Osteocyte (in vitro differentiated cells): ENCODE measurements at places on chromosomes 1 and 21.
A peak's percentile ranks its signal among the peaks of the same experiment; 100 is the strongest.

GRCh38 chr21:39511102-39511501 is 59.3 kb downstream of the SH3BGR start:
- H3K4me3 ChIP-seq = no peak overlapping the region
- no peak for DNase-seq
- H3K27ac ChIP-seq = no peak overlapping the region
- no peaks in the 10 kb centered on the region for H3K36me3 ChIP-seq
- peaks cover 18% of the 10 kb centered on the region for H3K27me3 ChIP-seq
- H3K4me1 ChIP-seq = no peaks in the 10 kb centered on the region

- DNase-seq = no peak
- H3K27me3 ChIP-seq = peaks cover 42% of the 10 kb centered on the region
- H3K27ac ChIP-seq = no peak overlapping the region
- no peaks in the 10 kb centered on the region for H3K4me1 ChIP-seq
- no peak overlapping the region for H3K4me3 ChIP-seq
These were observed 267.3 kb upstream of the DUSP10 start for GRCh38 chr1:222009105-222009730.

- H3K4me3 ChIP-seq = no peak overlapping the region
- H3K36me3 ChIP-seq = no peaks in the 10 kb centered on the region
- no peak overlapping the region for H3K27ac ChIP-seq
- H3K4me1 ChIP-seq = no peaks in the 10 kb centered on the region
These were observed 14.7 kb upstream of the SPRR5 start for GRCh38 chr1:152932170-152932811.

GRCh38 chr1:210697185-210697584 is 368.5 kb downstream of the HHAT start:
- no peaks in the 10 kb centered on the region for H3K4me1 ChIP-seq
- peaks cover 5% of the 10 kb centered on the region for H3K36me3 ChIP-seq
- no peaks in the 10 kb centered on the region for H3K27me3 ChIP-seq
- DNase-seq = no peak

DNA sequence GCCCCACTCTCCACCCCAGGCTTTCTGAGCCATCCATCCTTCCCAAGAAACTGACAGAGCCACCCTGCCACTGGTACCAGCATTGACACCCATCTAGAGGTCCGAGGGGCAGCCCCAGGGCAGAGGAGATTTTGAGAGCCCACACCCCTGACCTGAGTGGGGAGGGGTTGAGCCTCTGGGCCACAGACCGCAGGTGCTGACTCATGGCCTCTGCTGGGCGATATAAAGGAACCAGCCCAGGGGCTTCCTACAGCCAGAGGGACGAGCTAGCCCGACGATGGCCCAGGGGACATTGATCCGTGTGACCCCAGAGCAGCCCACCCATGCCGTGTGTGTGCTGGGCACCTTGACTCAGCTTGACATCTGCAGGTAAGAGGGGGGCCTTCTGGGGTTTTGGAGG is at the start of gene PADI4:
TSS of gene PADI4 (plus strand) at position 252 of the 400 bp plus-strand sequence. CDS start at position 278, 26 bp downstream.
- H3K4me3 ChIP-seq = no peak within 1 kb of the TSS
- DNase-seq = no peak
- H3K36me3 ChIP-seq = peaks cover under 1% of the 10 kb centered on the region
- H3K27ac ChIP-seq = no peak within 1 kb of the TSS
- peaks cover 2% of the 10 kb centered on the region for H3K27me3 ChIP-seq

DNA sequence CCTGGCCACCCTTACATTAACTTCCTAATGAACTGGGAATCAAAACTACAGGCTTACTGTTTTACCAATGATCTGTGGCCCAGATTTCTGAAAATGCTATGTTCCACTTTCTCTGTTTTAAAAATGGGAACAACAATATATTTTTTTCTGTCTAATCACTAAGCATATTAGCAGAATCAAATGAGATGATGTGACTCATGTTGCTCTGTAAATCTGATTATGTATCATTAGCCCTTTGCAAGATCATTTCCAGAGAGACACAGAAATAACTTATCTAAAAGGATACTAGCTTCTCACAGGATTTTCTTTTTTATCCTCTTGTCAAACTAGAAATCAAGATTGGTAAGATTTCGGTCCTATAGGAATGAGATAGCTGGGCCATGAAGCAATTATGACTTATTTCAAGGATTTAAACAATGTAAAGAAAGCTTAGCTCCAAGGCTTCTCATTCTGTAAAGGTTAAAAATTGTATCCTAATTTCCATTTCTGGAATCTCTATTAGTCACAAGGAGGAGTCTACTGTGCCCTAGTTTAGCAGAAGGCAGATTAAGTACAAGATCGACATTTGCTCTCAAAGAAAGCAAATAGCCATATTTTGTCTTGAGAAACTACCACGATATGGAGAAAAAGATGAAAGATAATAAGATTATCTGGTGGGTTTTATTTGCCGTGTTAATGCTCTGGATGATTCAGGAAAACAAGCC is 32.4 kb upstream of the CAMSAP2 start:
- no peaks in the 10 kb centered on the region for H3K27me3 ChIP-seq
- H3K36me3 ChIP-seq = no peaks in the 10 kb centered on the region
- H3K27ac ChIP-seq = no peak overlapping the region

DNA sequence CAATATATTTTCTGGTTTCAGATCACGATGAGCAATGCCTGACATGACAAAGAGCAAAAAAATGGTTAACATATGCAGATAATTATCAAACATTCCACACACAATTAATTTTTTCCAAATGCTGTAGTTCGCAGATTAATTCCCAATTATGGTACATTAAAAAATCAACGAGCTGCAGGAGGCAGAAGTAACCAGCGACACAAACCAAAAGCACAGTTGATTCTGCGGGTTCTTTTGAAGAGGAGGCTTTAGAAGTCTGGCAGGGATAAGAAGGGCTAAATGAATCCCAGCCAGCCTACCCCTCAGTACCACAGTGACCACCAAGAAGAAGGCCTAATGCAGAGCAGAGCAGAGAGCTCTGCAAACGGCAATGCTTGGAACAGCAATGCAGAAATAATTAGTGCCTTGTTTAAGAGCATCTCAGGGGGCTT is 17.0 kb upstream of the KNCN start:
- H3K27me3 ChIP-seq = no peaks in the 10 kb centered on the region
- no peak overlapping the region for H3K27ac ChIP-seq
- H3K4me1 ChIP-seq = no peaks in the 10 kb centered on the region
- DNase-seq = no peak

DNA sequence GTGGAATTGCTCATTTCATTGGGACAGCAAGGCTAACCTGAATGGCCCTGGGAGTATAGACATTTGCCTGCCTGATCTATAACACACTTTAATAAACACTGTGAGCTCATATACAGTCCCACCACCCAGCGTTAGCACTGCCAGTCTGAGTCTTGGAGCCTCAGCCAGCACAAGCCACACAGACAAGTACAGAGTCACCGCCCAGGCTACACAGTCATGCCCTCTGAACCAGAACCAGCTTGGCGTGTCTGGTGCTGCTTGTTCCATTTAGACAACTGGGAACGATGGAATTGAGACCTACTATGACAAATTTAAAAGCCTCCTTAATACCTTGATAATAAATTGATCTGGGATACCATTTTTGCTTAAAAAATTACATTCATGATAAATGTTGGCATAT is 31.6 kb downstream of the NID1 start:
- H3K4me1 ChIP-seq = peaks cover 21% of the 10 kb centered on the region
- DNase-seq = no peak
- H3K4me3 ChIP-seq = no peak overlapping the region
- no peak overlapping the region for H3K27ac ChIP-seq

GRCh38 chr1:203662360-203662759 is 35.7 kb downstream of the ATP2B4 start:
- DNase-seq = no peak
- H3K27me3 ChIP-seq = no peaks in the 10 kb centered on the region
- no peak overlapping the region for H3K4me3 ChIP-seq
- H3K4me1 ChIP-seq = peaks cover 29% of the 10 kb centered on the region

DNA sequence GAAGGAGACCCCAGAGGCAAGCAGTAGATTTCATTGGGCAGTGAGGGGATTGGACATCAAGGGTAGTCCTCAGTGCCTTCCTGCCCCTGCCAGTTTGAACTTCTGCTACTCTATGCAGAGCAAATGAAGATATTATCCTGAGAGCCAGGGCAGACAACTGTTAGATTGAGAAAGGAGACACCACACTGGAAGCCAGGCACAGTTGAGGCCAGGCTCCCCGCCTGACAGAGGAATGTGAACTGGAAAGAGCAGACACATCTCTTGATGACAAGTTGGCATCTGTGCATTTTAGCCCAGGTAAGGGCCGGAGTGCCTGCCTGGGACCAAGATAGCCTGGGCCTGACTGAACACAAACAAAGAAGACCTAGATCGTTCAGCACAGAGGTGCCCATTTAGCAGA is 16.0 kb downstream of the SH3BGR start:
- H3K27ac ChIP-seq = no peak overlapping the region
- H3K4me3 ChIP-seq = no peak overlapping the region
- no peaks in the 10 kb centered on the region for H3K4me1 ChIP-seq
- no peak for DNase-seq
- H3K27me3 ChIP-seq = peaks cover 19% of the 10 kb centered on the region
- H3K36me3 ChIP-seq = no peaks in the 10 kb centered on the region

DNA sequence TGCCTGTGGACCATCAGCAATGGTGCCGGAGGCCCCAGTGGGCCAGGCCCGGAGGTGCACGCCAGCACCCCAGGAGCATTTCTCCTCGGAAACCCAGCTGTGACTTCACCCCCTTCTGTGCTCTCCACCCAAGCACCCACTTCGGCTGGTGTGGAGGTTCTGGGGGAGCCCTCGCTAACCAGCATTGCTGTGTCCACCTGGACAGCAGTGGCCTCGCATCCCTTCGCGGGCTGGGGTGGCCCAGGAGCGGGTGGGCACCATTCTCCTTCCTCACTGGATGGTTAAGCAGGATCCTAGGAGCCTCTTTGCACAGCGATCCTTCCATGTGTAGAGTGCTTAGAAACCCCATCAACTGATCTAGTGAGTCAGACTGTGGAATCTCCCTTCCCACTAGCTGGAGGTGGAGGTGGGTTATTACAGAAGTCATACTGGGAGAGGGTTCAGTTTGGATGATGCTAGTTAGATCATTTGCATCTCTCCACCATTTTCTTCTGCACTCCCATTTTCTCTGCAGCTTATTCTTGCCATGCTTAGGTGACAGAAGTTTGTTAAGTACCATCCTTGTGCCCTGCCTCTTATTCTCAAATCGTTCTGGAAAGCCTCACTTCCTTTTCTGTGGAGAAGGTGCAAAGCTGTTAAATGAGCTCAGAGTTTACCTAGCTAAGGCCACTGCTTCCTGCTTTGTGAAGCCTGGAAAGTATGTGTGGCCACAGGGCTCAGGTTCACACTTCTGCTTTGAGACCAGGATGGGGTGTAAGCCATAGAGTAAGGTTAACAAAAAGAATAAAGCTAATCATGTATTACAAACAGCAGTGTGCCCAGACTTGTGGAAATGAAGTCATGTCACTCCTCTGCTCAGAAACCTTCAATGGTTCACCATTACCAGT is 32.3 kb downstream of the TBX19 start:
- no peaks in the 10 kb centered on the region for H3K27me3 ChIP-seq
- no peak overlapping the region for H3K4me3 ChIP-seq
- no peak for DNase-seq
- H3K27ac ChIP-seq = no peak overlapping the region
- no peaks in the 10 kb centered on the region for H3K4me1 ChIP-seq

- H3K27ac ChIP-seq = no peak overlapping the region
- H3K4me3 ChIP-seq = no peak overlapping the region
- no peak for DNase-seq
These were observed 11.6 kb upstream of the LRRC53 start for GRCh38 chr1:74523873-74524480.

- H3K36me3 ChIP-seq = peaks cover 23% of the 10 kb centered on the region
- peaks cover 5% of the 10 kb centered on the region for H3K4me1 ChIP-seq
- DNase-seq = peak; percentile 91
- no peaks in the 10 kb centered on the region for H3K27me3 ChIP-seq
These were observed at the start of gene DNAH14 for GRCh38 chr1:224929335-224930237. Gene DNAH14 (plus strand): TSS chr1:224929675. CDS start chr1:224952703, 23,028 bp downstream.

DNA sequence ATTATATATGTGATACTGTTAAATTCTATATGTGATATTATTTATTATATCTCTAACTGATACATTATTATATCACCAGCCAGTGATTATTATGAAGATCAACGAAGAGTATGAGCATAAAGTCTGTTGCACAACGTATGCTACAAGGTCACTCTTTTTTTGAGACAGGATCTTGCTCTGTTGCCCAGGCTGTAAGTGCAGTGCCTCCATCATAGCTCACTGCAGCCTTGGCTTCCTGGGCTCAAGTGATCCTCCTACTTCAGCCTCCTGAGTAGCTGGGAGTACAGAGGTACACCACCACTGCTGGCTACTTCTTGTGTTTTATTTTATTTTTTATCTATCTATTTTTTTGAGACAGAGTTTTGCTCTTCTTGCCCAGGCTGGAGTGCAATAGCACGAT is 14.0 kb upstream of the EPHB2 start:
- no peak overlapping the region for H3K4me3 ChIP-seq
- DNase-seq = no peak
- H3K27me3 ChIP-seq = peaks cover 3% of the 10 kb centered on the region
- H3K27ac ChIP-seq = no peak overlapping the region

DNA sequence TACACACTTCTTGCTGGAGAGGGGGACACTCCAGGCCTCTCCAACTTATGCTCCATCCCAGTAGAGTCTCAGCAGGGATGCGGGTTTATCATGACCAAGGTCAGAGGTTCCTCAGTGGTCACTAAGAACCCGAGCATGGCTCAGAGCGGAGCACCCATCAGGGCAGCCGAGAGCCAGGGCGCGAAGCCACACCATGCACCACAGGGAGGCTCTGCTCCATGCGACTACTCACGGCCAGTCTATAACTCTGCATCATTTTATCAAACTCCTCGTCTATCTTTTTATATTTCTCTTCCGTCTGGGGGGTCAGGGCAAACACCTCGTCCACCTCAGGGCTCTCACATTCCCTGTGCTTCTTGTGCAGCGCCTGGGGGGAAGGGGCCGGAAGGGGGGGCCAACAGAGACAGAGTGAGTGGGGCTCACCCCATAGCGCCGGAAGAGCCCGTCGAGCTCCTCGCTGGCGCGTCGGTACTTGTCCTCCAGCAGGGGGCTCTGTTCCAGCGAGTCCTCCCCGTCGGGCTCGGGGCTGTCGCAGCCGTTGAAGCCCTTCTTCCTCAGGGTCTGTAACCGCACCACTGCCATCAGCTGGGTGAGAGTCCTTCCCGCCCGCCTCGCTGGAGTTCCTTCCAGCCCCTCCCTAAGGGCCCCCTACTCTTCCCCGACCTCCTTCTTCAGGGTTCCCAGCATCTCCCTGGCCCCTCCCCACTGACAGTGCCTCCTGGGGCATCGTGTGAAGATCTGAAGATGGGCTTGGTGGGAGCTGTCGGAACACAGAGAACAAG is 20.0 kb downstream of the MEF2D start:
- H3K27ac ChIP-seq = peak overlapping the region; percentile 52
- H3K36me3 ChIP-seq = peaks cover 49% of the 10 kb centered on the region
- H3K4me1 ChIP-seq = peaks cover 7% of the 10 kb centered on the region

GRCh38 chr1:198676253-198676652 is 37.4 kb downstream of the PTPRC start:
- H3K27ac ChIP-seq = no peak overlapping the region
- no peaks in the 10 kb centered on the region for H3K27me3 ChIP-seq
- no peak overlapping the region for H3K4me3 ChIP-seq
- DNase-seq = no peak
- no peaks in the 10 kb centered on the region for H3K36me3 ChIP-seq

GRCh38 chr21:37273911-37274690 is 7.0 kb upstream of the VPS26C start:
- H3K36me3 ChIP-seq = peaks cover 3% of the 10 kb centered on the region
- DNase-seq = no peak
- H3K4me3 ChIP-seq = no peak overlapping the region
- H3K27ac ChIP-seq = no peak overlapping the region
- no peaks in the 10 kb centered on the region for H3K4me1 ChIP-seq
